ENCODE measurements at places on chromosomes 6 and 20.
A peak's percentile ranks its signal among the peaks of the same experiment; 100 is the strongest.

GRCh38 chr20:37657924-37658804 lies 35.7 kb upstream of the CTNNBL1 start:
- DNase-seq = no peak

DNA sequence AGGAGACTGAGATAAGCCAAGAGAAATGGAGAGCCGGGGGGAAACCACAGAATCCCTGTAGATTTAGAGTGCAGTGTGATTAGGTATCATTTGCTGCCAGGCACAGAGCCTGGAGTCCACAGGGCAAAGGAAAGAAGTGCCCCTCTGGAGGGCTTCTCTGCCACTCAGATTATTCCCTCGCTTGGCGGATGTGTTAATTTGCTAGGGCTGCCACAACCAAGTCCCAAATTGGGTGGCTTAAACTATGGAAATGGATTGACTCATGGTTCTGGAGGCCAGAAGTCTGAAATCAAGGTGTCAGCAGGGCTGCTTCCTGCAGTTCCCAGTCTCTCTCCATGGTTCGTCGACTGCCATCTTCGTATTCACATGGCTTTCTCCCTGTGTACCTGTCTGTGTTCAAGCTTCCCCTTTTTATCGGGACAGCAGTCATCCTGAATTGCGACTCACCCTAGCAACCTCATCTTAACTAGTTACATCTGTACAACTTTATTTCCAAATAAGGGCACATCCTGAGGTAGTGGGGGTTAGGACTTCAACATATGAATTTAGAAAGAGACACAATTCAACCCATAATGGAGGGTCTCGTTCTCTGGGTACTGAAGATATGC lies 122.2 kb downstream of the ANKRD60 start:
- DNase-seq = no peak

DNA sequence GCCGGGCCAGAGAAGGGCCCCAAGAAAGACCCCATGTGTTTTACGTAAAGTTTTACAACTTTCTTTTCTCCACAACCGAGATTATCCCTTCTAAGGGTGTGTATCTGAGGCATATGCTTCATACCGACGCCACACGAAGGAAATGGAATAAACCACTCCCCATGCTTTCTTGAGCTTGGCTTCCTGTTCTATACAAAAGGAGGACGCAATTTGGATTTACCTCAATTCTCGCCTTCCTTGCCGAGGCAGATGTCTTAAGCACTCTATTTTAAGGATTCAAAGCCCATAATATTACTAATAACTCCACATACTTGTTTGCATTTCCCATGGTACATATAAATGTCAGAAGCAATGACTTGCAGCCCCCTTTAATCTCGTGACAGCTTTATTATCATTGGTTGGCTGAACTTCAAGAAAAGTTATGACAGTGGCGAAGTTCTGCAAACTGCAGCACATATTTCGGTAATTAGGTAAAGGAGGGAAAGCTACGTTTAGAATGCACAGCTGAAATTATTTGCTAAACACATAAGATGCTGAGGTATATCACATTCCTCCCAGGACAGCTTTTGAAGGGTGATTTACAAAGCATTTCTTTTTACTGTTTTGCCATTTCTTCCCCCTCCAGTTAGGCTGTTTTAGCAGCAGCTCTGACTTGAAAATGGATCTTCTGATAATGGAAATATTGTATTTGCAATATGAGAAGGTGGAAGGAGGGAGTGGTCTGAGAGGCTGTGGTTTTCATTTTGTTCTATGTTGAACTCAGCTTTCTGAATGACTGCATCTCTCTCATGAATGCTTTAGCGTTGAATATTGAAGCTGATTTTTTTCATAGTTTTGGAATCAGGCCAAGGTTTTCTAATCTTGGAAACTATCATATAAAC lies 330.5 kb downstream of the EPHA7 start:
- DNase-seq = peak; percentile 60

DNA sequence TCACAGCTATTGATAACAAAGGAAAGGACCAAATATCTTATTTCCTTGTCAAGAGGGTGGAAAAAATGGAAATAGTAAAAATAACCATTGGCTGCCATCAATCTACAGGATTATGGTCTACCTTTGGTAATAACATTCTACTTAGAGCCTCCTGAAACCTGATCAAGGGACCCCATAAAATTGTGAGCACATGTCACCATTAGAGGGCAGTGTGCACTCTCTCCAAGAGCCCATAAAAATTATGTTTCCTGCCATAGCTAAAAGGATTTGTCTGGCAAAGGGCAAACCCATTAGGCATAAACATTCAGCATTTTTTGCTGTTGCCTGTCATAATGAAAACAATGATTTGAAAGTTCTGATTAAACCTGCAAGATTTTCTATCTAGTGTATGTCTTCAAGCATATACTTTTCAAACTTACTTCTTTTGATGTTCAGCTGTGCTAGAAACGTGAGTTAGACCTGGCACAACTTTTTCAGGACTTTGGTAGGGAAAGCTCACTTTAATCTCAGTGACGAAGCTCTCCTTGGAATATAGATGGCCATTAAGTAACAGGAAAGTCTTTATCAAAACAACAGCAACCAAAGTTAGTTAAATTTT lies 120.7 kb upstream of the ZFP64 start:
- DNase-seq = peak; percentile 67

DNA sequence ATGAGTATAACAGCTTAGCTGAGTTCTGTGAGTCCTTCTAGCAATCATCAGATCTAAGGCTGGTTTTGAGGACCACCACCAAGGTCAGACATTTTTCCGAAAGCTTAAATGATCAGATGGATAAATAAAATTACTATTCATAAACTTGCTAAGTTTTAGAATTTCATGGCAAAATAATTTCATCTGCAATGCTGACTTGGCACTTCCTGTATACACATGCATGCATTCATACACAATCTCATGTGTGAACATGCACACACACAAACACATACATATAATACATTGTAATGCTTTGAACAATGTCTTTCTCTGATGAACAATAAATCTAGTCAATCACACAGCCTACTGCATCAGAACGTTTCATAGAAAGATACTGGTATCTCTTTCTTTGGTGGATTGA lies 1068.3 kb downstream of the HACE1 start:
- DNase-seq = no peak

- DNase-seq = no peak
These were observed 472.5 kb downstream of the KIF16B start for GRCh38 chr20:16100767-16101166.

GRCh38 chr6:89819336-89820130 lies at the start of gene MDN1:
TSS of gene MDN1 (minus strand) at chr6:89819794. CDS start at chr6:89819607, 187 bp downstream.
- peak; percentile 94 for DNase-seq

DNA sequence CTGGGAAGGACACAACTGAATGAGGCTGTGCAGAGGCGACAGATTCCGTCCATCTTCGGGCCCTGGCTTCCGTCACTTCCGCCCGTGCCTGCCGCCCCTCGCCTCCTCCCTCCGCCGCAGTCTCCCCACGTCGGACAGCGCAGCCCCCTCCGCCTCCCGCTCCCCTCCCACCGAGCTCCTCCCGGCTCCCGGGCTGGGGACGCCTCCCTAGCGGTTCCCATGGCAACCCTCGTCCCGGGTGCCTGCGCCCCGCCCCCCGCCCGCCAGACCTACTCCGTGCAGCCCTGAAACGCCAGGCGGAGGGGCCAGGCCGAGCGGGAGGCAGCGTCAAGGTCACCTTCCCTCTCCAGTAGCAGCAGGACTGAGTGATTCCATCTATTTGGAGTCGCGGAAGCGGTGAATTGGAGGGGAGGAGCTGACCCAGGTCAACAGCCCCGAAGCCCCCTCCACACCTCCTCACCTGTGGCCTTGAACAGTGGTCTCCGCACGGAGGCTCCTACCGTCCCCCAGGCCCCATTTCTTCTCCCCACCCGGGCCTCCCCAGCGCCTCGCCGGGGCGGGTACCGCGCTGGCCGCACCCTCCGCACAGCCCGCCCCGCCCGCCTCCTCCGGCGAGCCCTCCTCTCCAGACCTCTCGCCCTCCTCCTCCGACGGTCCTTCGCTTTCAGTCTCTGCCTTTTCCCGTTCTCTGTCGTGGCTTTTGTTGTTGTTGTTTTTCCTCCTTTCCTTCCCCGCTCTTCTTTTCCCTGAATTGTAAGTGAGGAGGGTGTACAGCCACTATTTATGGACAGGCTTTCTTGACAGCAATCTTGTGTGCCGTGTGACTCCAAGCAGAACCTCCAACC lies 951 bp downstream of the NRSN2 start:
- peak; percentile 93 for DNase-seq

DNA sequence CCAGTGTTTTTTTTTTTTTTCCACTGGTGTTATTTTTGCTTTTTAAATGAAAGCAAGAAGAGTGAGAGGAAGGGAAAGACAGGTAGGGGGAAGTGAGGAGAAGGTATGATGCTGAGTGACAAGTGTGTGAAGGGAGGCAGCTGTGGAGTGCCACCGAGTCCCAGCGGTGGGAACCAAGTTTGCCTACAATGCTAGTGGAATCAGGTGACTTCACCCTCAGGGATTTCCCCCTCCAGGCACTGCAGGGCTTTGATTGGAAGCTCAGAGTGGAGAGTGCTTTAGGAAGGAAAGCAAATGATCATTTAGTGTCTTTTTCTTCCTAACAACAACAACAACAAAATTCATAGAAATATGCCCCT lies 120.5 kb upstream of the ENPP5 start:
- no peak for DNase-seq

GRCh38 chr6:163085861-163086623 lies 328.5 kb upstream of the QKI start:
- DNase-seq = no peak

DNA sequence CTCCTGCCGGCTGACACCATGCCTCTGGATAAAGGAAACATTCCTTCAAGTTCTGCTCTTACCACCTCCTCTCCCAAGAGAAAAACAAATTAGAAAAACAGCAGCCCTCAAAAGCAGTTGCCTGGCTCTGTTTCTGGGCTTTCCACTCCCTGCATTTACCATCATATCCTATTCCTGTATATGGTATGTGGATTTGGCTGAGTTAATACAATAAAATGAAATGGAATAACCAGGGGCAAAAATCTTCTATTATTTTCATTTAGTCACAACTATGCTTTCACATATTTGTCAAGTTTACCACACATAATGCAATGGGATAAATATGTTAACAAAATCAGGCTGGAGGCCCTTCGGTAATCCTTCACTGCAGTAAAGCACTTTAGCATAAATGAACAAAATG lies 34.3 kb downstream of the COL12A1 start:
- DNase-seq = peak; percentile 75

DNA sequence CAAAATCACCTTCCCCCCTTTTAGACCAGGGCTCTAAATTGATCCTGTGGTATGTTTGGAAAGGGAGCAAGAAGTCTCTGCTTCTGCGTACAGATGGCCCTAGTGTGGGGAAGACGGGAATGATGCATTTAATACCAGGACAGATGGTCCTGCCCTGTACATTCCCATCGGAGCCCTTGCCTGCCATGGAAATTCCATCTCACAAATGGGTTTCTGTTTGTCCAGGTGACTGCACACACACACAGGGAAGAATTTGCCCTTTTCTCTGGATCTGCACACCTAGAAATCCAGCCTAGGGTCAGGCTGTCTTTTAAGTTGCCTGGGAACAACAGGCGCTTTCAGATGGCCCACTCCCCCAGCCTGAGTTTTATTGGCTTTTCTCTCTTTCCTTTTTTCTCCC lies 1.3 kb downstream of the MAS1 start:
- DNase-seq = no peak

Data from muscle of arm (tissue), 14 donors.